ENCODE measurements at places on chromosomes 5 and 9.

DNA sequence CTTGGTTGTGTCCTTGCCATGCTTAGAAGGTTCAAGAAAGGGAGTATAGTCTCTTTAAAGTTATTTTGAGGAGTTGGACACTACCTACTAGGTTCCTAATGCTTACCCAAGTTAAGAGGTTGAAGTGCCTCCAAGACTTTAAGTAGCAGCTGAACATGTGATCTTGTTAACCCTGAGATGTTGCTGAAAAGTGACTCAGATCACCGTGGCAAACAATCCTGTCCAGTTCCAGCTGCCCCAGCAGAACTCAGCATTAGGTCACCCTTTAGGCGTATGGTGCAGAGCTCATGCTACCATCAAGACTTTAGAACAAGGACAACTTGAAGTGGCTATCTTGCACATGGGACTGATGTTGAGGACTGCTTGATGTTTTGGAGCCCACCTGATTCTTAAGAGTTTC lies 22.5 kb downstream of the ZNF462 start:
- no peak for DNase-seq

DNA sequence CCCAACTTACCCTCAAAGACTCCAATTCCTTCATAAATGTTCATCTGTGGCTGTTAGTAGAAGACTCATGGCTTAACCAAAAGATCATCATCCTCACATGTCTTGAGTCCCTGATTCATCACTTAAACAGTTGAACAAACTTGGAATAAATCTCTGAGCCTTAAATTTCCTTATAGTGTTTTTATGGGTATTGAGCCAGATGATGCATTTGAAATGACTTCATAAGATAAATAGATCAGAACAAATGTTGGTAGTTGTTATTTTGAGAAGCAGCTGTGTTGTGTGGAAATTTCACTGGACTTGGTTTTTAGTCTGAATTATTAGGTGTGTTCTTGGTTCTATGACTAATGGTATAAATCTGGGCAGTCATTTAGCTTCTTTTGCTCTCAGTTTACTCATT lies 236.2 kb downstream of the NNT start:
- no peak for DNase-seq

- DNase-seq = no peak
Measured at GRCh38 chr5:173691931-173692330, 75.5 kb upstream of the BOD1 start.

DNA sequence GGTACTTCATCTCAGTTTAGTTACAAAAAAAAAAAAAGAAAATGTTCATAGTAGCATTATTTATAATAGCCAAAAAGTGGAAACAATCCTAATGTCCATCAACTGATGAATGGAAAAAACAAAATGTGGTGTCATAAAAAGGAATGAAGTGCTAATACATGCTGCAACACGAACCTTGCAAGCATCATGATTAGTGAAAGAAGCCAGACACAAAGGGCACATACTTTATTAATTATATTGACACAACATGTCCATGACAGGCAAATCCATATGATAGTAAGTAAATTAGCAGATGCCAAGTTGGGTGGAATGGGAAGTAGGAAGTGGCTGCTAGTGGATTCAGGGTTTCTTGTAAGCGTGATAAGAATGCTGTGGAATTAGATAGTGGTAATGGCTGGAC lies 54.2 kb downstream of the PCDHGC5 start:
- DNase-seq = no peak

DNA sequence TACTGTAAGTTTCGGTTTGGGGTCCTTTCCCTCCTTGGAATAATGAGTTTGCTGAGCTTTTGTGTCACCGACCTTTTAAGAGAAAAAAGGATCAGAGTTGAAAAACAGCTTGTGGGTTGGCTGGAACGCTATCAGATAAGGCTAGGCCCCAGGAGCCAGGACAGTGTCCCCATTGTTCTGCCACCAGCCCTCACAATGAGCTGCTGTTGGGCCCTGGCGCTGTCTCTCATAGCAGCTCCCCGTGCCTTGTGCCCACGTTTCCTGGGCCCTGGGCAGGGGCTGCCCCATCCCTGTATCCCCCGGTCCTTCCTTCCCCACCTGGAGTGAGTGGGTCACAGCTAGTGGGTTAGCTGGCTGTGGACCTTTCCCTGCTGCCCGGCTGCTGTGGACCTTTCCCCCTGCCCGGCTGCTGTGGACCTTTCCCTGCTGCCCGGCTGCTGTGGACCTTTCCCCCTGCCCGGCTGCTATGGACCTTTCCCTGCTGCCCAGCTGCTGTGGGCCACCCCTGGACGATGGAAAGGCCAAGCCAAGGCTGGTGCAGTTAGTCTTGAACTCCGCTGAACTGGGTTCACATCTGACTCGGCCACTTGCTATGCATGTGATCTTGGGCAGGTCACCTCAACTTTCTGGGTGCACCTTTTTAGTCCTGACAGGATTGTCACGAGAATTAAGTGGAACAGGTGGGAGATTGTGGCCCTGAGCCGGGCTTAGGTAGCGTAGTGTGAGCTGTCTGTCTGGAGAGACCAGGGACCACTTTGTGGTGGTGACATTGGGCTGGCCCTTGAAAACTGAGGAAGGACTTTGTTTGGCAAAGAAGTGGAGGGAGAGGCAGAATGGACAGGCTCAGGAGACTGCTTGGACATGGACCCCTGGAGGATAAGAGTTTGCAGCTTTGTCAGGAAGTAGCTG lies 99.5 kb downstream of the DAB2IP start:
- no peak for DNase-seq

DNA sequence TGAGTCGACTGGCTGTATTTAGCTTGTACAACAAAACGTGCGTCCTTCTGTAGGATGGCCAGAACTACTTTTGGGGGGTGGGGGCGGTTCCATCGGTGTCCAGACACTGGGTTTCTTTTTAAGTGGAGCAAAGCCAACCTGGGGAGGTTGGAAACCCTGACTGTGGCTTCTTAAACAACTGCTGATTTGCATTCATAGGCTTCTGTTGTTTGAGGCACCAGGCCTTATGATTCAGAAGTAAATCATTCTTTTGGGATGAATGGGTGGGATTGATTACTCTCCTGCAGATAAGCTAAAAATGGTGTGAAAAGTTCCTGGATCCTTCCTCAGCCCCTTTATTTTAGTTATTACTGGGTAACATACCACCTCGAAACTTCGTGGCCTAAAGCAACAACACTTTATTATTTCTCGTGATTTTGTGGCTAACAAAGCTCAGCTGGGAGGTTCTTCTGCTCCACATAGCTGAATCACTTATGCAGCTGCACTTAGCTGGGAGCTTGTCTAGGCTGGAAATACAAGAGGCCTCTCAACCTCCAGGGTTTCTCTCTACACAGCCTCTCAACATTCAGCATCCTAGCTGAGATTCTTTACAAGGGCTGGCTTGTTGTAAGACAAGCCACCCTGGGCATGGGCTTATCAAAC lies 12.2 kb upstream of the SMIM32 start:
- no peak for DNase-seq

DNA sequence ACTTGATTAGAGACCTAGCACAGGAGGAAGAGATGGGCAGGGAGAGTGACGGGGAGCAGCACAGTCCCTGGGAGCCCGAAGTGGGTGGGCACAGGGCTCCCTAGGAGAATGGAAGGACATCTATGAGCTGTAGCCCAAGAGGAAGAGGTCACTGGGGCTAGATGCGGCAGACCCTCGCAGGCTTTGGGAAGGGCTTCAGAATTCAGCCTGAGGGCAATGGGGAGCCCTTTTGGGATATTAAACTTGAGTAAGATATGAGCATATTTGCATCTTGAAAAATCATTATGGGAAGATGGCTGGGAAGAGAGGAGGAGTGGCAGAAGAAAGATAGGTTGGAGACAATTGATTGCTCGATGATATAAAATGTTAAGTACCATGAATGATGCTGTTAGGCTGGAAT lies 48.9 kb upstream of the IL17B start:
- DNase-seq = no peak

DNA sequence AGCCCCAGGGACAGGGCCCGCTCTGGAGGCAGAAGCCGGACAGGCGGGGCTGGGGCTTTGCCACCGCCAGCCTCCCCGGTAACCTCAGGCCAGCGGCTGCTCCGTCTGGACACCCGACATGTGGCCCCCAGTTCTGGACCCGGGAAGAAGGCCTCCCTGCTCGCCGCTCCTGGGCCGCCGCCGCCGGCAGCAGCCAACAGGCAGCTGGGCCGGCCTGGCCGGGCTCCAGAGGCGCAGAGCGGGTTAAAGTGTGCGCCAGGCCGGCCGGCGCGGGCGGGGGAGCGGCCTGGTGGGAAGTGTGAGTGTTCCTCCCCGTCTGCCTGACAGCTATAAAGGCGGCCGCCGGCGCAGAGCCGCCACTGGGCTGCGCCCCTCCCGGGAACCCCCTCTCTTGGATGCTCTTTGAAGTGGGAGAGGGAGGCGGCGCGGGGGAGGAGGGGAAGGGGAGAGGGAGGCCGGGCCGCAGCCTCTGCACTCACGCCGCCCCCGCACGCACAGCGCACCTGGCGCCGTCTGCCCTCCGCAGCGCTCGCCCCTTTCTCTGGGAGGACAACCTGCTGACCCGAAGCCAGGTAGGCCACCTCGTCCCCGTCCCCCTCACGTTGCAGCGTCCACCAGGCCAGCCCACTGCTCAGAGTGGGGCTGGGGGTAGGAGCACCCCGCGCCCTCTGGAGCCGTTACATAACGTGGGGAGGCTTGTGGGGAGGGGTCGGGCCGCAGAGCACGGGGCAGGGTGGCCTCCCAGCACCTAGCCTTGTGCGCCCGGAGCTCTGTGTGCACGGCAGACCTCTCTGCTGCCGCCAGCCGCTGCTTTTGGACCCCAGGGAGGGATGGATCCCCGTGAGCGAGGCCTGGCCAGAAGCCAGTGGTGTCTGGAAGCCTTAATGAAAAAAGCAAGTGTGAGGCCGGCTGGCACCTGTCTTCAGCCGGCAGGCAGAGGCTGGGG lies at the start of gene ADAMTSL2:
ADAMTSL2 (plus strand) TSS at position 359 of the 946 bp plus-strand sequence. CDS start 2,009 bp downstream, outside the sequence.
- peak; percentile 33 for DNase-seq

- no peak for DNase-seq
Measured at GRCh38 chr5:164345173-164345849, 839.9 kb downstream of the MAT2B start.

GRCh38 chr5:16464664-16465543 lies 696 bp downstream of the ZNF622 start:
- no peak for DNase-seq

DNA sequence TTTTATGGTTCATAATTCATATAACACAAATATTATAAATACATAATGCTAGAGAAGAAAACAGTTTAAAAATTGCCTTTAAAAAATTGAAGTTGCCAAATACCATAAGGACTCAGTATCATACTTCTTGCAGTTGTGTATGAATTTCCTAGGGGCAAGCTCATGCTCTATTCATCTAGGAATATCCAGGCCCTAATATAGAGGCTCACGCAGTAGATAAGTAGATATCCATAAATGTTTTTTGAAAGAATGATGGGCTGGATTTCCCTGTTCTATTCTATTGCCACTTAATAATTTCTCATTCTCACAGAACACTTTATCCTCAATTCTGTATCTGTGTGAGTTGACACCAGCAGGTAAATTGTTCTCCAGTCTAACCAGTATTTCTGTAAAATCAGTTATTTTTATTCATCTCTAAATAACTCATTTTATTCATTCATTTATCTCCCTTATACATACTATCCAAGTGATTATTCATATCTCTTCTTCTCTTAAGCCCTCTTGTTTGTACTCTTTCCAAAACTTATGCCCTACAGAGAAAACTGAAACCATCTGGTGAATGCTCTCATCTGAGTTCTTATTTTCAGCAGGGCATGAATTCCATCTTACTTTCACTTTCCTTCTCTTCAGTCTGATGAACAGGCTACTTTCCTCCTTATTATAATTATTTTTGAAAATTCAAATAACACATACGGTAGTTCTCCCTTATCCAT lies 97.1 kb downstream of the SLC44A1 start:
- no peak for DNase-seq

GRCh38 chr5:39024005-39024404 lies 50.2 kb downstream of the RICTOR start:
- DNase-seq = no peak

GRCh38 chr9:137590469-137591383 lies at the start of gene ZMYND19:
TSS of gene ZMYND19 (minus strand) at chr9:137590512. CDS start at chr9:137590263, 249 bp downstream.
- peak; percentile 90 for DNase-seq

GRCh38 chr9:88521308-88521707 lies 13.7 kb upstream of the NXNL2 start:
- DNase-seq = no peak
